NCI-H1105 (cell line): ENCODE measurements at places on chromosomes 16 and 17.

GRCh38 chr17:64773386-64773835, 111.3 kb upstream of the SMURF2 start:
- DNase-seq, result no peak

DNA sequence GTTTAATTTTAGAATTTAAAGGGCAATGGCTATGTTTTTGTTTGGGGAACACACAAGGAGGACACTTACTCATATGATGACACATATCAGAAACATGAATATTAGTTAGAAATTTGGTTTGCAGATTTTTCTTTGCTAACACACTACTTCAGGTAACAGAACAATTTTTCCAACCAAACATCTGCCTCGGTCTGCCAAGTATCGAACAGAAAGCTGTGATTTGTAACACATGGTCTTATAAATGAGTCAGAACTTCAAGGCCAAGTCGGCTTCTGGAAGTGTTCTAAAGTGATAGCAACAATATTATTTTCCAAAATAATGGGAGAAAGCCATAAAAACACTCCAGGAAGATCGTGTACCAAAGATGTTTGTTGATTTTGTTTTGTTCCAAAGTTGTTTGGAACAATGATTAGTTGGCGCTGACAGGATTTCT, 75.9 kb upstream of the PMFBP1 start:
- no peak for DNase-seq

GRCh38 chr16:73584157-73584556, 536.2 kb upstream of the ZFHX3 start:
- no peak for DNase-seq

GRCh38 chr16:15946257-15947044, 3.0 kb upstream of the ABCC1 start:
- DNase-seq, result no peak

- no peak for DNase-seq
Measured at GRCh38 chr17:13244513-13244912, 226.7 kb upstream of the ELAC2 start.

DNA sequence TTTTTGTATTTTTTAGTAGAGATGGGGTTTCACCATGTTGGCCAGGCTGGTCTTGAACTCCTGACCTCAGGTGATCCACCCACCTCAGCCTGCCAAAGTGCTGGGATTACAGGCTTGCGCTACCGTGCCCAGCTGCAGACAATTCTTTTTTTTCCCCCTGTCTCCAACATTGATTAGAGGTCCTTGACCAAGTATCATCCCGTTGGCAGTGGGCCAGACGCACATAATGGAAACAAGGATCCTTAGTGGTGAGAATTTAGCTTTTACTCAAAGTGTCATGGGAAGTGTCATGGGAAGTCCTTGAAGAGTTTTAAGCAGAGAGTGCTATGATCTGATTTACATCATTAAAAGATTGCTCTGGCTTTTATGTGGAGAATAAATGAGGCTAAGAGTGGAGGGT, 2.1 kb upstream of the FBXO47 start:
- DNase-seq, result no peak

- no peak for DNase-seq
Measured at GRCh38 chr16:86590501-86591144, 12.3 kb downstream of the FOXL1 start.

- DNase-seq, result no peak
Measured at GRCh38 chr16:21064203-21064602, 86.4 kb downstream of the DNAH3 start.

- DNase-seq, result no peak
Measured at GRCh38 chr17:55770196-55770870, 19.5 kb downstream of the PCTP start.

DNA sequence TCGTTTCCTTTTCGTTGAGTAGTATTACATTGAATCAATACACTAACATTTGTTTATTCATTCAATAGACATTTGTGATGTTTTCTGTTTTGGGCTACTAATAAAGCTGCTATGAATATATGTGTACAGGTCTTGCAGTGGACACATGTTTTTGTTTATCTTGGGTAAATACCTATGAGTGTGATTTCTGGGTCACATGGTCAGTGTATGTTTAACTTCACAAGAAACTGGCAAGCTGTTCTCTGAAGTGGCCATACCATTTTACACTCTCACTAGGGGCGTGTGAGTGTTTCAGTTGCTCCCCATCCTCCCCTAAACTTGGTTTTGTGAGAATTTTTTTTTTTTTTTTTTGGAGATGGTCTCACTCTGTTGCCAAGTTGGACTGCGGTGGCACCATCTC, 35.0 kb downstream of the PKD1L3 start:
- no peak for DNase-seq

- no peak for DNase-seq
Measured at GRCh38 chr17:72273289-72274056, 152.7 kb downstream of the SOX9 start.

- DNase-seq, result no peak
Measured at GRCh38 chr16:49081554-49081953, 200.1 kb downstream of the CBLN1 start.

DNA sequence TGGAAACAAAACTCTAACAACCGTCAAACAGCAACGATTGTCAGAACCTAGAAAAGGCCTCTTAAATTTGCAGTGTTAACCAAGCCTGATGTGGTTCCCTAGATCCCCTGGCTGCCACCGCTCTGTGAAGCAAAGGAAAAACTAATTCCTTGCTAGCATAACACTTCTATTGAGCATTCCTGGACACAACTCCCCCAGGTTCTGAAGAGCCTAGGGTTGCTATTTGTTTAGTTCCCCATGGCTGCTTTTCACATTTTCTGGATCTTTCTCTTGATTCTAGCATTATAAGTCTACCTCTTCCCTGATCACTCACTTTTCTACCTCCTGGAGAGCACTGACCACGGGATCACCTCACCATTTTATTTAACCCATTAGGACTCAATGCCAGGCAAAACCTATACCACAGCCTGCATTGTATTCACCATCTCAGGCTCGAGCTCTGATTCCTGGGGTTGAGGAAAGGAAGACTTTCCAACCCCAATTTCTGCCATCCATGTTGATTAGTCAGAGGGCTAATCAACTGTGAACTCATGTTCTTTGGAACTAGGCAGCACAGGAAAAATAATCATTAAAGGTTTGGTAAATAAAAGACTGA, 692 bp upstream of the KCNJ16 start:
- no peak for DNase-seq

DNA sequence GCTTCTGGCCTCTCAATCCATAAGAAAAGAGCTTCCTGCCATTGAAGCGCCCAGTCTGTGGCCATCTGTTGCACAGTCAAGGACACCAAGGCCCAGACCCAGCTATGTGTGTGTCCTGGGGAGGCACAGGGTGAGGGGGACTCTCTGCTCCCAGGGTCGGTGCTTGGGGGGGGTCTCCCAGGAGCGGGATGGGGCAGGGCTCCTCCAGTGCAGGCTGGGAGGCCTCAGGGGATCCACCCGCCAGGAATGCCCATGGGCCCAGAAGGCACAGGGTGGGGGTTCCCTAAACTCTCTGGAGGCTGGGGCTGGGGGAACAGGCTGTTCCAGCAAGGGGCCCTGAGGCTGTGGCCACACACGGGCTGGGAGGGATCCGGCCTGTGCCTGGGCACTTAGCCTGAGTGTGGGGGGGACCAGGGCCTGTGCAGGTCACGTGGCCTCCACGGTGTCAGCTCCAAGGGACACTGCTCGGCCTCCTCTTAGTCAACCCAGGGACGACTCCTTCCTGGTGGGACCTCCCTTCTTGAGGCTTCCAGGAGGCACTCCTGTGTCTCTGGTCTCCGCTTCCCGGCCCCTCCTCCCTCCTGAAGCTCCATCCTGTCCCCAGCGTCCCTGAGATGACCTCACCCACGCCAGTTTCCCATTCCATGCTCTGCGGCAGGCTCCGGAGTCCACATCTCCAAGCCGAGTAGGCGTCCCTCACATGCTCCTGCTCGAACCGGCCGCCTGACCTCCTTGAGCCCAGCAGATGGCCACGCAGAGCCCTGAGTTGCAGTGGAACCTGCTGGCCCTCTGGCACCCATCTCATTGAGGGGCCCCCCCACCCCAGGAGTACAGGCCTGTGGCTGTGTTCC, 23.1 kb upstream of the BAHCC1 start:
- DNase-seq, result no peak

DNA sequence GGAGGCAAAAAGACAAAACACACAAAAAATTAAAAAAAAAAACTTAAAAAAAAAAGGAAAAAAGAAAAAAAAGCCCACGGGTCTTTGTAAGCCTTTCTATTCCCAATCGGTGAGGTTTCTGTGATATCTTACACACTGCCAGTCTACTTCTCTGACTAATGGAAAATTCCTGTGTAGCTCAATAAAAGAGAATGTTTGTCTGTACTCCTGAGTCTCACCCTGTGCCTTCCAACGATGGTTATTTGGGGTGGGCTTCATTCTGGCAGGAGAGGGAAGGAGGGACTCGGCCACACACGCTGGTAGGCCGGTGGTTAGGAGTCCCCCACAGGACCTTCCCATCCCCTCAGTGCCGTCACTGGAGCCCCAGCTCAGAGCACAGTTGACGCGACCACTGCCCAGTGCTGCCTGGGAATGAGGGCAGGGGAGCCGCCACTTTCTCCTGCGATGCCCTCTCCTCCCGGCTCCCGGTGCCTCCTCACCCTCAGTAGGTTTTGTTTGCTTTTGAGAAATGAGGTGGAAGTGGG, 68.0 kb downstream of the AMFR start:
- DNase-seq, result no peak
